ENCODE measurements at places on chromosomes 13 and 19.

- no peak for DNase-seq
Observed at GRCh38 chr19:6849876-6850275, 37.5 kb upstream of the ADGRE1 start.

DNA sequence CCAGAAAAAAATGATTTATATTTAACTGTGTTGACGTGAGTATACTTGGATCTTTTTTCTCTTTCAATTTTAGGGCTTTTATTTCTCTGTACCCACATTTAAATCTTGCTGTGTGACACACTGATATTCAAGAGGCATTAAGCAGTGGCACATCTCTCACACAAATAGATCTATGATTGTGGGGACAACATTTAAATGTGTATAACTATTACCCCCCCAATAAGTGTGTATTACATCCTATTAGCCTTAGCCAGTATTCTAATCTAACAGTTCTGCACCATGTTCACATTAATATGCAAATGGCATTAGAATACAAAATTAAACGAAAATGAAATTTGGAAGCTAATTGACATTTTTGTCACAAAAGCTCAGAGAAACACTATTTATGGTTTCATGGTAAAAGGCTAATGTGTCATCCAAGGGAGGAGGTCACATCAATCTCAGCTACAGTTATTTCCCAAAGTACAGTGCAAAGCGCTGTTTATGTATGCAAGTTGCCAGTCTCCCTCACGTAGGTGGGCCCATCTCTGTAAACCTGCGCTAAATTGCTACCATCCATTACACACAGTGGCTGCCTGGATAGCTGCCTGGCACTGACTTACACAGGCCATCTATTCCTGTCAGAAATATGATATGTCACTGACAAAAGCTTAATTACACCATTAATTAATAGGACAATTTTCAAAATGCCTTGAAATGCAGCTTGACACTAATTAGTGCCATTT, 984.7 kb upstream of the PCDH9 start:
- no peak for DNase-seq

DNA sequence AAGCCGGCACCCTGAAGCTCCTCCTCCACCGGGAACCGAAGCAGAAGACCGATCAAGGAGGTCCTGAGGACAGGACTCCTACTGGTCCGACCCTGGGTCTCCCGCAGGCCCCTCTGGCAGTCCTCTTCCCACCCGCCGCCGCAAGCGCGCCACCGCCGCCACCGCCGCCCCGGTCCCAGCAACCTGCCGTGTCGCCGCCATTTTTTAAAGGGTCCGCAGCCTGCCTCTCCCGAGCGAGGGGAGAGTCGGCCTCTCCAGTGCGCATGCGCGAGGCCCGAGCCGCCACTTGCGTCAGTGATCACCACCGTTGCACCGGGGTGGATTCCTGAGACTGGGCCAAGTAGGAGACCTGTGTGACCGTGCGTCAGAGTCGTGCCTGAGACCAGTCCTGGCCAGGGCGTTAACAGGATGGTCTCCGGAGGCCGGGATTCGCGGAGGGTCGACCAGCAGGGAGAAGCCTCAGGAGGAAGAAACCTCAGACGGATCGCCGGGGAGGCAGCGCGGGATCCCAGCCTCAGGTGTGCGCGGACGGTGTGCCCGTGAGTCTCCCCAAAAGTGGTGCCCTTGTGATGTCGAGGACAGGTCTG, 51.6 kb downstream of the ZNF146 start:
- DNase-seq = no peak

DNA sequence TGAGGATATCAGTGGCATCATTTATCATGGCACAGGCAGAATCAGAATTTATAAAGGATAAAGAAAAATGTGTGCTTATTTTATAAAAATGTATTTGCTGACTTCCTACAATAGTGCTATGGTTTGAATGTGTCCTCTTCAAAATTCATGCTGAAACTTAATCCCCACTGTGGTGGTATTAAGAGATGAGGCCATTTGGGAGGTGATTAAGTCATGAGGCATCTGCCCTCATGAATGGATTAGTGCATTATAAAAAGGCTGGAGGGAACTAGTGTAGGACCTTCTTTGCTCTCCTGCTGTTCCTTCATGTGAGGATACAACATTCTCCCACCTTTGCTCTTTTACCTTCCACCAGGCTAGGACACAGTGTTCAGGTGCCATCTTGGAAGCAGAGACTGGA, 212.8 kb downstream of the RFC3 start:
- DNase-seq = no peak

DNA sequence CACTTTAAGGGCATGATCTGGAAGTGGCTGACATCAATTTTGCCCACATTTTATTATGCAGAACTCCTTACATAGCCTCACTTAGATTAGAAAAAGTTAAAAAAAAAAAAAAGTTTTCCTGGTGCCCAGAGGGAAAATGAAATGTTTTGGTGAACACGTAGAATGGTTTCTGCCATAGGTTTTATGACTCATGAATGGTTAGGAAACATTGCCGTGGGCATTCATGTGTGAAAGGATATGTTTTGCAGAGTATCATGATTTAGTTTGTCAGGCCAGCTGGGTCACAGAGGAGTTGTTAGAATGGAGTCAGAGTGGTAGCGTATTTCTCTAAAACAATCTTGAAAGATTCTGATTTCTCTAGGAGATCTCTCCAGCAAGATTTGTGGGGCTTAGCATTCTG, 133.8 kb downstream of the MRPL57 start:
- no peak for DNase-seq

GRCh38 chr13:113907635-113908617, 44.0 kb upstream of the GAS6 start:
- DNase-seq = peak; percentile 83

- no peak for DNase-seq
Observed at GRCh38 chr19:43721469-43722048, 5.7 kb downstream of the IRGC start.

- no peak for DNase-seq
Observed at GRCh38 chr13:43805071-43805468, 18.3 kb upstream of the ENOX1 start.

- DNase-seq = no peak
Observed at GRCh38 chr19:3006075-3006767, 22.9 kb downstream of the TLE2 start.

DNA sequence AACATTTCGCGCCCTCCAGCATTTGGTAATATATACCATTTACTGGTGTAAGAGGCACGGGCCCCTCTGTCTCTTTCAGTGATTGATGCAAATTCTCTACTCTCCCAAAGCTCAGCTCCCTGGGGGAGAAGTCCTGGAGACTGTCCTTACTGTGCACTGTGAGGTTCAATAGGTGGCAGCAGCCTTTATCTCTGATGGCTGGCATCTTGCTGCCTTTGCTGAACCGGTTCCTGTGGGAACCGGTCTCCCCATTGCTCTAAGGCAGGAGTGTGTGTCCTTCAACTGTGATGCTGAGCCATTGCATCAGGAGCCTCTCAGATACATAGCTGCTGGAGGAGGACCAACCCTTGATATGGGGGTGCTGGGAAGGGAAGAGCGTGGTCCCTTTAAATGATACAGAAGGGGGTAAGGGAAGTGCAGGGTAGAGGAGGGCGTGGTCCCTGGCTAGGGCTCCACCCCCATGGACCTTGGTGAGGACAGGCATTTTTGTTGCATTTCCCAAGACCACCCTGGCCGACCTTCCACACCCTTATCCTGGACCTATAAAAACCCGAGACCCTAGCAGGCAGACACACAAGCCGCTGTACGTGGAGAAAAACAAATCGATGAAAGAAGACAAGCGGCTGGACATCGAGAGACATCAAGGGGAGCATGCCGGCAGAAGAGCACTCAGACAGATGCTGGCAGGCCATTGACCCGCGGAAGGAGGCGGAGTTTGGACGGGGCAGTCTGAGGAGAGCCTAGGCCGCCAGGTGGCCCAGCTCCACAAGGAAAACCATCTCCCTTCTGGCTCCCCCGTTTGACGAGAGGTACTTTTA, 41.1 kb upstream of the GTF3A start:
- no peak for DNase-seq

GRCh38 chr19:30804751-30805150, 432.6 kb downstream of the ZNF536 start:
- no peak for DNase-seq

- no peak for DNase-seq
Observed at GRCh38 chr19:58380037-58380661, 681 bp downstream of the ZNF837 start.

DNA sequence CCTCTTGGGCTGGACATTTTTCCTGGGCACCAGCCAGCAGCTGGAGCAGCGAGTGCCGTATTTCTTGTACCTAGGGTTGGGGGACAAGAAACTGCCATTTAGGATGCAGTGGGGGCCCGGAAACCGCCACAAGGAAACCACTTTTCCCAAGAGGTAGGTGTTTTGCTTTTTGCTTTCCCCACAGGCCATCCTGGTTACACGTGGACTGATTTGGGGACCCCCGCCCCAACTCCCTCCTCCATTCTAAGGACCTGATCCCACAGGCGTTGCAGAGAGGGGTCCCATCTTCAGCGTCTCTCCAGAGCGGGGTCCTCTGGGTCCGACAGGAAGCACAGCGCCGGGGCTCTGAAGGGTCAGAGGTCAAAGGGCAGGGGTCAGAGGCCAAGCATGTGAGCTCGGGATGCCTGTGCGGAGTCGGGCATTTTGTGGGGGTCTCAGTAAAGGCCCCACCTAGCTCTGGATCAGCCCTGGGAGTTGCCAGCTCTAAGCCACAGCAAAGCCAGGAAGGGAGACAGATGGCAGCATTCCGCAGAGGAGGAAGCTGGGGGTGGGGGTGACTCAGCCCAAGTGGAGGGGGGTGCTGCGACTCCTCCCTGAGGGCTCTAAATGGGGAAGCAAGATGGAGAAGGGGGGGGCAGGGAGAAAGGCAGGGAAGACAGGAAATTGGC, 4.3 kb downstream of the ZGLP1 start:
- DNase-seq = no peak

GRCh38 chr19:4007021-4007835, at the start of gene PIAS4:
PIAS4 (plus strand) TSS chr19:4007736; CDS start chr19:4007761, 25 bp downstream.
- DNase-seq = peak; percentile 79

- DNase-seq = peak; percentile 2
Observed at GRCh38 chr13:39245688-39246087, 207.4 kb downstream of the NHLRC3 start.

GRCh38 chr13:94765814-94766213, 53.5 kb upstream of the SOX21 start:
- no peak for DNase-seq

DNA sequence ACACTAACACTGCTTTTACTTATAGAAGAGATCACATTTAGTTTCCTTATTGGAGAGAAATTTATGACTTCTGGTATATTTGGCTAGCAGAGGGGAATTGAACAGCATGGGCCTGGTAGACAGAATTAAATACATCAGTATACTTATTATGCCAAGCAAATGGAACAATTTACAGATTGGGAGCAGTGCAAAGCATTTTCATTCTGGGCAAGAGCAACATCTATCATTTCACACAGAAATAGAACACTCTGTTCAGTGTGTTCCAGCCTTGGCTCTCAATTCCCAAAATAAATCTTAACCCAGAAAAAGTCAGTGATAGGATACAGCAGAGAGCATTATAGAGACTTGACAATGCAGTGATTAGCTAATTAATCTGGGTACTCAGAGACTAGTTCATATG, 604.0 kb upstream of the SLITRK6 start:
- DNase-seq = no peak

GRCh38 chr13:93966267-93966936, 513.1 kb downstream of the DCT start:
- DNase-seq = no peak

DNA sequence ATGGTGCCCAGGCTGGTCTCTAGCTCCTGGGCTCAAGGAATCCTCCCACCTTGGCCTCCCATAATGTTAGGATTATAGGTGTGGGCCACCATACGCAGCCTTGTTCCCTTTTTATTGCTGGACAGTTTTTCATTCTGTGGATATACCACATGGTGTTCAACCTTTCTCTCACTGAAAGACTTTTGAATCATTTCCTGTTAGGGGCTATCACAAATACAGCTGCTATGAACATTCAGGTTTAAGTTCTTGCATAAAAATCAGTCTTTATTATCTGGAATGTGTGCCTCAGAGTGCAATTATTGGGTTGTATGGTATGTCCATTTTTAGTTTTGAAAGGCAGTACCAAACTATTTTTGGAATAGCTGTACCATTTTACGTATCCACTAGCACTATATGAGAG, 647.2 kb downstream of the LIG4 start:
- DNase-seq = no peak

GRCh38 chr13:25085125-25085742, 10.7 kb upstream of the PABPC3 start:
- DNase-seq = no peak

DNA sequence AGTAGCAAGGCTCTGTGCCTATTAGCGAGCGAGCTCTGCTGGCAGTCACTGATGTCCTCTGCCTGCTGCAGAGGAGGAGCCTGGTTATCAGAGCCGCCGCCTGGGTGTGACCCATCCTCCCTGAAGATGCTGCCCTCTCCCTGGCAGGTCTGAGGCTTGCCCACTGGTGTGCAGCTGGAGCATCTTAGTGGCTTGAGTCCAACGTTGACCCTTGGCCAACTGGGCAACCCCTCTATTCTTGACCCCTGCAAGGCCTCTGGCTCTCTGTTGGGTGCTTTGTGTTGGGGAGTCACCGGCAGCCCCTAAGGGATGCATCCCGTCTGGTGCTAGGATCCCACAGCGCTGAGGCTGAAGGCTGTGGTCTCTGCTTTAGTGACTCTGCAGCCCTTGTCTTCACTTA, 277.9 kb upstream of the SOX1 start:
- DNase-seq = no peak

- DNase-seq = peak; percentile 64
Observed at GRCh38 chr19:7636691-7637373, at the start of gene STXBP2. STXBP2 (plus strand) TSS chr19:7637110; CDS start chr19:7637150, 40 bp downstream.

DNA sequence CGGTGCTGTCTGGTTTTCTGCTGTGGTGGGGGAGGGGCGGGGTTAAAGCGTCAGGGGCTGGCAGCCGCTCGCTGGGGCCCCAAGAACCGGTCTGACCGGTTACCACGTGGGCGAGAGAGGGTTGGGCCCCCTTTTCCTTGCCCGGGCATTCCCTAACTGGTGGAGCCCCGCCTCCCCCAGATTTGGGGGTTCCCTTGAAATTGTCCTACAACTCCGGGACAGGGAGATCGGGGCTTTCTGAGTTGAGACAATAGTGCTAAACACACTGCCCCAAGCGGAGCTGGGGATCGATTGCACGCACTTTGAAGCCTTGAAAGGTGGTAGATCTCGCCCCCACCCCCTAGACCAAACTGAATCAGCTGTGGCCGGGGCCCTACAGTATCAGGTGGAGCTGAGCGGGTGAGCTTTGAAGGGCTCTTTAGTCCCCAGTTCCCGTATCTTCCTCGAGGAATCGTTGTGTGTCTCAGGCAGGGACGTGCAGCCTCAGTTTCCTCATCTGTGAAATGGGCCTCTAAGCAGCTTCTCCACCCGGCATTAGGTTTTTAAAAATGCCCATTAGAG, 4.8 kb downstream of the IER2 start:
- peak; percentile 78 for DNase-seq

DNA sequence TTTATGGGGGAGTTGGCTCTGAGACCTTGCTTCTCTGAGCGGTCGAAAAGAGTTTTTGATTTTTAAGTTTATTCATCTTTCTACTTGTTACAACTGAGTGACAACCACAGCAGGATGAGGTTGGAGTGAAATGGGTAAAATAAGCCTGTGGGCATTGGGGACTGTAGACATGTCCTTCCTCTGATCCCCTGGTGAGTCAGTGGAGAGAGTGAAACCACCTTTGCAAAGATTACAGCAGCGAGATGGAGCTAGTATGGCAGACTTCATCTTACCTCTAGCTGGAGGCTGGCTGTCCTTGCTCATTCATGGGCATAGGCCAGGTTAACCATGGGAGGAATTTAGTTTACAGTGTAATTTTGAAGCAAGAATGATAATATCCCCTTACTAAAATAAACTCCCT, 30.9 kb upstream of the PSG9 start:
- DNase-seq = no peak
